ENCODE measurements at places on chromosomes 11 and 22.

DNA sequence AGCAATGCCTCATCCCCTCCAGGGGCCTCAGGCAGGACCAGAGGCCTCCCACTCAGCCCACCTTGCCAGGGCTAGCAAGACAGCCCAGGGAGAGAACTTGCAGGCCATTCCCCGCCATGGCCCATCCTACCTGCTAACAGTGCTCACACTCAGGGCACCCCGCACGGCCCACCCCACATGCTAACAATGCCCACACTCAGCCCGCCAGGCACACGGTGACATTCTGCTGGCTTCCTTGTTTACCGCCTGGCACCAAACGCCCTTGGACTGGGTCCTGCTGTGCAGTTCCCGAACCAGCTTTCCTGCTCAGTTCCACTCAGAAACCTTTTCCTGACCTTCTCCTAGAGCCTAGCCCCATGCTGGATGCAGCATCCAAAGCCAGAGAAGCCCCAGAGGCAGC, 33.5 kb upstream of the FADD start:
- DNase-seq: no peak

DNA sequence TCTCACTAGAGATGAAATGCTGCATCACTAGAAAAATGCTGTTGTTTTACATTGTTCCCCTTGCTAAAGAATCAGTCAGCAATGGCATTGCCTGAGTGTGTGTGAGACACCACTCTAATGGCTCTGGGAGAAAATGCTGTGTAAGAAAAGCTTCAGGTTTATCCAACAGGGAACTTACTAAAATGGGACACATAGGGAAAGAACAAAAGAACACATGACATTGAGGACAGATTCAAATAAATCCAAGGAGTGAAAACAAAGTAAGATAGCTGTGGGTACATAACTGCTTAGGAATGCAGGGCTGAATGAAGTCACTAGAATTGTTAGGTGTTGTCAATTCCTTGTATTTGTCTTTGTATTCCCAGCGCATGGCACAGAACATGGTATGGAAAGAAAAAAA, 24.2 kb downstream of the BLID start:
- DNase-seq: no peak

- no peak for DNase-seq
Measured at GRCh38 chr22:37103151-37103550, 6.4 kb downstream of the TMPRSS6 start.

DNA sequence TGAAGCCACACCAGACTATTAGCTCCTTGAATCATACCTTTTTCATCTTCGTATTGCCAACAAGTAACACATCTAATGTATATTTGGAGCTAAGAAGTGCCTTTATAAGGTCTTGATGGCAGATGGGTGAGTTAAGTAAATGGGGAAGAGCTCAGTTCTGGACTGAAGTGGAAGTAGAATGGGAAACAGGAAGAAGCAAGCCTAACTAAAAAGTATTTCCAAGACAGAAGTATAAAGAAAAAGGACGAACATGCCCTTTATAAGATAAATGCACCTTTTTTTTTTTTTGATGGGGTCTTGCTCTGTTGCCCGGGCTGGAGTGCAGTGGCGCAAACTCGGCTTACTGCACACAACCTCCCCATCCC, 14.5 kb downstream of the CRTAM start:
- DNase-seq: no peak

DNA sequence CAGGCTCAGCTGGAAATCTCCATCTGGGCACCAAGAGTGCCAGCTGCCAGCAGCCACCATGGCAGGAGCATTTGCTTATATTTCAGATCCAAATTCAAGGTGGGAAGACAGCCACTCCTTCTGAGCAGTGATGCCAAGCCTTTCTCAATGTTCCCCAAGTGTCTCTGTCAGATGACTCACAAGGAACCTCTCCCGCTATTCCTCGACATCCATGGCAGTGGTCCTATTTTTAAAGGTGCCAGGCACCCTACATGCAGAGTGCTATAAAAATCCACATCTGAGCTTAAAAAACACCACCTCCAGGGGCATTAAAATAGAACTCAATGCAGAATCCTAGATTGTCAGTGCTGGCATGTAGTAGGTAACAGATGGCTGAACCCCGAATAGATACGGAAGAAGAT, 112.1 kb downstream of the SLC1A2 start:
- no peak for DNase-seq

Measured in thoracic aorta (tissue), 2 donors.